ENCODE measurements at places on chromosomes 7 and 10. TPM values are rescaled to one million over a fixed set of nuclear protein-coding genes. Genes with fewer than 3 reads are reported as not detected.

GRCh38 chr10:70255329-70256299, 22.4 kb upstream of the PPA1 start:
- H3K36me3 ChIP-seq: no peaks in the 10 kb centered on the region
- peaks cover 13% of the 10 kb centered on the region for H3K4me1 ChIP-seq
- H3K27ac ChIP-seq: no peak overlapping the region

The COA1 gene
- total RNA-seq: 65.5 TPM

DNA sequence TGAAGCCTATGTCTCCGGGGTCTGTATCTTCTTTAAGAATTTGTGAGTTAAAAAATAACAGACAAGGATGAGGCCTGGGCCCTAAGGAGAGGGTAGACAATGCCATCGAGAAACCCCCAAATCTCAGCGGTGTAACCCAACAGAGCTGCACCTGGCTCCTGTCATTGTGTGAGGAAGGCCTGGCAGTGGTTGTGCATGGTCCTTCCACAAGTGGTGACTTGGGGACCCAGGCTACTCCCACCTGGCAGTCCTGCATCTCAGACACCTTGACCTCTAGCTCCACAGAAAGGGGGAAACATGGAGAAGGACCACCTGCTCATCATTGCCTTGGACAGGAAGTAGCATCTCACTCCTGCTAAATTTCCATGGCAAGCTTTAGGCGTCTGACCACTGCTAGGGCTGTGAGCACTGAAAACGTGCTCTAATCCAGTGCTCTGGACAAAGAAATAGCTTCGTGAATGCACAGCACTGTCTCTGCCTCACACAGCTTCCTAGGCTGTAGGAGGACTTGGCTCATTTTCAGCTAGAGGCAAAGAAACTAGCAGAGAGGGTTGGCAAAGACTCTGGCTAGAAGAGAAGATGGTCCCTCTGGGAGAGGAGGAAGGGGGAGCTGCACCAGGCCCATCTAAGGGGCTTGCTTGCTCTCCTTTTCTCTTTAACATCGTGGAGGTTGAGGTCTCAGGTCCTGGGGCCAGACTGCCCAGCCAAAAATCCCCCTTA, 273.9 kb upstream of the ZMIZ1 start:
- no peak overlapping the region for H3K4me3 ChIP-seq
- H3K27ac ChIP-seq: no peak overlapping the region
- DNase-seq: no peak
- no peaks in the 10 kb centered on the region for H3K4me1 ChIP-seq

DNA sequence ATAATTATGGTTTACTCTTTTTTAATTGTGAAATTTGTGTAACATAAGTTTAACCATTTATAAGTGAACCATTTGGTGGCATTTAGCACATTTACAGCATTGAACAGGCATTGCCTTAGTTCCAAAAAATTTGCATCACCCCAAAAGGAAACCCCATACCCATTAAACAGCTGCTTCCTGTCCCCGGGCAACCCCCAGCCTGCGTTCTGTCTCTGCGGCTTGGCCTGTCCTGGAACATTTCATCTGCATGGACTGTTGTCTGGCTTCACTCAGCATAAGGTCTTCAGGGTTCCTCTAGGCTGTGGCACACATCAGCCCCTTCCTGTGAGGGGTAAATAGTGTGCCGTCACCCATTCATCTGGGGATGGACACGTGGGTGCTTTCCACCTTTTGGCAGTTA, 6.9 kb downstream of the RET start:
- no peak for DNase-seq
- no peak overlapping the region for H3K27ac ChIP-seq
- no peak overlapping the region for H3K4me3 ChIP-seq
- peaks cover 5% of the 10 kb centered on the region for H3K36me3 ChIP-seq
- no peaks in the 10 kb centered on the region for H3K27me3 ChIP-seq

The TSPAN12 gene
- not detected for total RNA-seq

- H3K27ac ChIP-seq: no peak overlapping the region
- DNase-seq: no peak
- peaks cover 73% of the 10 kb centered on the region for H3K27me3 ChIP-seq
- H3K36me3 ChIP-seq: no peaks in the 10 kb centered on the region
- H3K4me1 ChIP-seq: no peaks in the 10 kb centered on the region
These were observed 20.1 kb downstream of the CACNA2D1 start for GRCh38 chr7:82423446-82423845.

The DRGX gene
- total RNA-seq: not detected

The CHCHD2 gene
- total RNA-seq: 564 TPM

DNA sequence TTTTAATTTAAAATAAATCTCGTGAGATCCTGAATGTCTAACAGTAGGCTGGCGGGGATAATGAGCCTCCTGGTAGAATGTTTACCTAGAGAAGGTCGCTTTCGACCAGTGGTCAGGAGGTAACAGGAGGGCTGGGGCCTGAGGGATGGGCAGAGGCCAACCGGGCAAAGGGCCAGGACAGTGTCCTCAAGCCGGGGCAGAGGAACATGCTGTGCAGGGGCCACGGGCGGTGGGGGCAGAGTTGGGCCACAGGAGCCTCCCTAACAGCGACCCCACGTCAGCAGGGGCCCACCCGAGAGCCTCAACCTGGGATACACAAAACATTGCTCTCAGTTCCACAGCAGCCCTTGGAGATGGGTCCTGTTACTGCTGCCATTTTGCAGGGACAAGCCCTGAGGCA, 14.5 kb downstream of the CFAP46 start:
- no peak for DNase-seq
- H3K4me1 ChIP-seq: no peaks in the 10 kb centered on the region
- no peak overlapping the region for H3K27ac ChIP-seq
- no peaks in the 10 kb centered on the region for H3K27me3 ChIP-seq

The SPAM1 gene
- not detected for total RNA-seq

DNA sequence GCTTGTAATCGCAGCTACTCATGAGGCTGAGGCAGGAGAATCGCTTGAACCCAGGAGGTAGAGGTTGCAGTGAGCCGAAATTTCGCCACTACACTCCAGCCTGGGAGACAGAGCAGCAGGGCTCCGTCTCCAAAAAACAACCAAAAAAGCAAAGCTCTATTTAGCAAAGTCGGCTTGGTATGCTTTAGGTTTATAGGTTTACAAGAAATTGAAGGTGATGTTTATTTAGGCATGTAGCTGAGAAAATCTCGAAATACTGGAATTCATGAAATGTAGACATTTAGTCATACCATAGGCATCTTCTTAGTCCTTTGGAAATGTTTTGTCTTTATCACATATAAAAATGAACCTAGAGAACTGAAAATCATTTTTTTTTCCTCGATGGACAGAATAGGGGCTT, 453.8 kb upstream of the ANKRD30A start:
- no peak overlapping the region for H3K27ac ChIP-seq
- peak; percentile 18 for DNase-seq
- H3K4me1 ChIP-seq: peaks cover 32% of the 10 kb centered on the region
- no peak overlapping the region for H3K4me3 ChIP-seq
- no peaks in the 10 kb centered on the region for H3K27me3 ChIP-seq

The TBATA gene
- not detected for total RNA-seq

- H3K27ac ChIP-seq: no peak overlapping the region
- DNase-seq: no peak
- peaks cover 59% of the 10 kb centered on the region for H3K27me3 ChIP-seq
- no peaks in the 10 kb centered on the region for H3K36me3 ChIP-seq
- no peak overlapping the region for H3K4me3 ChIP-seq
These were observed 32.1 kb downstream of the ADCYAP1R1 start for GRCh38 chr7:31084226-31084625.

The TMEM176A gene
- total RNA-seq: not detected

- DNase-seq: no peak
- H3K27ac ChIP-seq: peak overlapping the region; percentile 99
- peaks cover 51% of the 10 kb centered on the region for H3K4me1 ChIP-seq
- H3K27me3 ChIP-seq: no peaks in the 10 kb centered on the region
- peak overlapping the region; percentile 76 for H3K4me3 ChIP-seq
These were observed 8.7 kb downstream of the ESYT2 start for GRCh38 chr7:158820656-158821055.

DNA sequence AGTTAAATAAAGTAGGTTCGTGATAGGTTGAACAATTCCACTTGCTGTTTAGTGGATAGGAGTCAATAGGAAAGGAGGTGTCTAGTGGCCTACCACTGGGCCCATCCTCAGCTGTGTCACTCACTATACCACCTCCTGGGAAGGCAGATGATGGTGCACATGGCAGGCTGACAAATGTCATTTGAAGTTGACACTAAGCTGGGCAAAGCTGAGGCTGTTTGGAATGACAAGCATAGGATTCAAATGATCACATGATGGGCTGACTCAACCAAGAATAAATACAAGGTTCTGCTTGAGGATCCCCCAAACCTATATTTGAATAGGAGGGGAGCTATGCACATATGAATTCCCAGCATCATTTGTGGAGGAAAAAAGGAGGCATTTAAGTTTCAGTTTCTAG, 489.8 kb downstream of the RPS24 start:
- H3K4me1 ChIP-seq: no peaks in the 10 kb centered on the region
- H3K4me3 ChIP-seq: no peak overlapping the region
- no peak for DNase-seq
- H3K27me3 ChIP-seq: peaks cover 47% of the 10 kb centered on the region
- H3K36me3 ChIP-seq: no peaks in the 10 kb centered on the region
- no peak overlapping the region for H3K27ac ChIP-seq

DNA sequence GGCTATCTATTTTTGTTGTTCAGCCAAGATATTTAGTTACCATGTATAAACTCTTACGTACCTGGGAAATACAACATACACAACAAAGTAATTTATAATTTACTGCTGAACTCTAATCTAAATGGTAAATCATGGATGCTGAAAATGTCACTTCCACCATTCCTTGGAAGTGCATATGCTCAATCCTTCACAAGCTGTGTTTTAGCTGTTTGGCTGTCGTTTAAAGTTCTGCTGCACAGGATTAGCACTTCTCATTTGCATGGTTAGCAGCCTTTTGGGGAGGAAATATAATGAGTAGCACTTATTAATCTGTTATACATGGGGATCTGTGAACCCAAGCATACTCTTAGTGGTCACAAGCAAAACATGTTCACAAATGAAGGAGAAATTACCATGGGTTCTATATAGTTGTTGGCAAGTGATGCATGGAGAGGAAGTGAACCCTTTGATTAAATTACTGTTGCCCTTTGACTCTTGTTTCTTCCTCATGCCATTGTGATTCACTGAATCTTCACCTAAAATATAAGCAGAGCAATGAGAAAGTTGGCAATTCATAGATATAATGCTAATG, 18.5 kb downstream of the PIK3CG start:
- no peak overlapping the region for H3K27ac ChIP-seq
- H3K4me1 ChIP-seq: no peaks in the 10 kb centered on the region
- peaks cover 87% of the 10 kb centered on the region for H3K27me3 ChIP-seq
- DNase-seq: no peak

GRCh38 chr10:88157981-88158465, 294.6 kb downstream of the PTEN start:
- H3K4me3 ChIP-seq: no peak overlapping the region
- H3K27ac ChIP-seq: peak overlapping the region; percentile 94
- H3K36me3 ChIP-seq: no peaks in the 10 kb centered on the region
- H3K4me1 ChIP-seq: peaks cover 38% of the 10 kb centered on the region
- peak; percentile 72 for DNase-seq

- H3K4me1 ChIP-seq: no peaks in the 10 kb centered on the region
- H3K4me3 ChIP-seq: no peak overlapping the region
- H3K27me3 ChIP-seq: peaks cover 20% of the 10 kb centered on the region
These were observed 108.1 kb downstream of the ADAM22 start for GRCh38 chr7:88042157-88042556.

The RPS24 gene
- total RNA-seq: 2,288 TPM

GRCh38 chr7:18145160-18145559, 117.5 kb upstream of the PRPS1L1 start:
- H3K27ac ChIP-seq: no peak overlapping the region
- no peaks in the 10 kb centered on the region for H3K36me3 ChIP-seq

DNA sequence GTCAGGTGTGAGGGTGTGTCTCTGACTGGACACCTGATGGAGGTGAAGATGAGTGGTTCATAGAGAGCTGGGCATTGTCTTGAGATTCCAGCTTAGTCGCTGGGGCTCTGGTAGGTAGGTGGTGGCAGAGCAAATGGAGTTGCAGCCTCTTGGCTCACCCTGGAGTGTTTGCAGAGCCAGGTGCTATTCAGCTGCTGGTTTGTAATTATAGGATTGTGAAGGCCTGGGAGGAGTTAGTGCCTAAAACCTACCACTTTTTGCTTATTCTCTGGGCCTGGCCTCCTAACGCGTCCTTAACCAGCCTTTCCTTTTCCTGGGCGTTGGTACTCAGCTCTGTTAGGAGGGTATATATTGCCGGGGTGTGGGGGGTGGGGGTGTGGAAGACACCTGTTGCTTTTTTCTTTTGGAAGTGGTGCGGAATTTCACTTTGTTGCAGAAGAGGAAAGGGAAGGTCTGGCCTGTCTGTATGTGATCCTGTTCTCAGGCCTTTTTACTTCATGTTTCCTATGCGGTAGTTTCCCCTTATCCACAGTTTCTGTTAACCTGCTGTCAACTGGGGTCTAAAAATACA, 3.2 kb downstream of the PPRC1 start:
- H3K27me3 ChIP-seq: no peaks in the 10 kb centered on the region
- peaks cover 29% of the 10 kb centered on the region for H3K4me1 ChIP-seq
- H3K36me3 ChIP-seq: peaks cover 39% of the 10 kb centered on the region
- no peak for DNase-seq
- peak overlapping the region; percentile 96 for H3K27ac ChIP-seq

DNA sequence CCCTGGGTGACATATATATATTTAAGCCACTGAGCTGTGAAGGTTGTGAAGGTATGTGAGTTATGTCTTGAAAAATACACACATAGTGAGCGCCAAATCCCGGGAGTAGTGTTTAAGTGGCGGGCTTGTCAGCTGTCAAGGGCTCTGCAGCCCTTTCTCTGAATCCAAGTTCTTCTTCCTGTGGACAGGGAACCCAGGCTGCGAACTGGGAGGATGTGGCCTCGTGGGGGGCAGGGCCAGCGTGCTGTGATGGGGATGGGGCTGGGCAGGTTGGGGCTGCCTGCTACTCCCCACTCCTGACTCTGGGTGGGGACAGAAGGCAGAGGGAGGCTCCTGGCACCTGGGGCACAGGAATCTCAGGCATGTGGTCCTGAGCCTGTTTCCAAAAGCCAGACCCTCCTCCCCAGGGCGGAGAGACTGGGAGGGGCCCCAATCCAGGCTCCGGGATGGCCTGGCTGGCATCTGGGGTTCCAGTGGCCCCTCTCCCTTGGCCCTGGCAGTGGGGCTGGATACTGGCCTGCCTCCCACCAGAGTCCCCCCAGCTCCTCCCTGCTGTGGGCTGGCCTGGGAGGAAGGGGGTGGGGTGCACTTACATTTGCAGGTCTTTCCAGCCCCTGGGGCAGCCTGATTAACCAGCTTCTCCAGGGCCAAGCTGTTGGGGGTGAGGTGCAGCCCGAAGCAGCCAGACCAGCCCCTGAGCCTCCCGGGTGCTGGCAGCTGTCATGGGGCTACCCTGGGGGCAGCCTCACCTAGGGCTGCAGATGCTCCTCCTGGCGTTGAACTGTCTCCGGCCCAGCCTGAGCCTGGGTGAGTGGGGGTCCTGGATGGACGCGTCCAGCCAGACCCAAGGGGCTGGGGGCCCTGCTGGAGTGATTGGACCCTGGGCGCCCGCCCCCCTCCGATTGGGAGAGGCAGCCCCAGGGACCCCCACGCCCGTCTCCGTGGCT, at the start of gene UPK3B:
UPK3B (plus strand) TSS at position 622 of the 947 bp plus-strand sequence; CDS start at position 723, 101 bp downstream.
- peaks cover 19% of the 10 kb centered on the region for H3K36me3 ChIP-seq
- H3K27me3 ChIP-seq: no peaks in the 10 kb centered on the region
- no peak within 1 kb of the TSS for H3K4me3 ChIP-seq
- H3K4me1 ChIP-seq: no peaks in the 10 kb centered on the region
- DNase-seq: no peak
- no peak within 1 kb of the TSS for H3K27ac ChIP-seq

GRCh38 chr7:50782375-50783208, at the start of gene GRB10:
GRB10 (minus strand) TSS chr7:50782896; CDS start chr7:50732322, 50,574 bp downstream.
- no peak for DNase-seq
- peak within 1 kb of the TSS; percentile 20 for H3K4me3 ChIP-seq
- no peaks in the 10 kb centered on the region for H3K27me3 ChIP-seq
- H3K36me3 ChIP-seq: peaks cover 13% of the 10 kb centered on the region
